ENCODE measurements at places on chromosomes 5 and 9.
A peak's percentile ranks its signal among the peaks of the same experiment; 100 is the strongest.

DNA sequence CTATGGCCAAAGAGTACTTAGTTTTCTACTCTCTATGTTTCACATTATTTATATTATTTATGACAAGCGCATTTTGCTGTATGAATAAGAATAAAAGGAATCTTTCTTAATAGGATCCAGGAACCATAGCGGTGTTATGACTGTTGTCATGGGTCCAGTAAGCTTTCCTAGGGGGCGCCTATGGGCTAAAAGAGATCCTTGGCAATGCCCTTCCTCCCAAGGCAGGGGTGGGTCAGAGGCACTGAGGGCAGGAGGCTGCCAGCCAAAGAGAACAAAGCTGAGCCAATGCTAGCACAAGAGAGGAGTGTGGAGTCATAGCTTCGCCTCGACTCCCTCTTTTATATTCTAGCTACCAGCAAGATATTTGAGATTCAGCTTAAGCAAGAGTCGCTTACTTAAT lies 98.4 kb upstream of the GNAQ start:
- DNase-seq = no peak

GRCh38 chr5:167814828-167815227 lies 476.6 kb upstream of the WWC1 start:
- DNase-seq = no peak

DNA sequence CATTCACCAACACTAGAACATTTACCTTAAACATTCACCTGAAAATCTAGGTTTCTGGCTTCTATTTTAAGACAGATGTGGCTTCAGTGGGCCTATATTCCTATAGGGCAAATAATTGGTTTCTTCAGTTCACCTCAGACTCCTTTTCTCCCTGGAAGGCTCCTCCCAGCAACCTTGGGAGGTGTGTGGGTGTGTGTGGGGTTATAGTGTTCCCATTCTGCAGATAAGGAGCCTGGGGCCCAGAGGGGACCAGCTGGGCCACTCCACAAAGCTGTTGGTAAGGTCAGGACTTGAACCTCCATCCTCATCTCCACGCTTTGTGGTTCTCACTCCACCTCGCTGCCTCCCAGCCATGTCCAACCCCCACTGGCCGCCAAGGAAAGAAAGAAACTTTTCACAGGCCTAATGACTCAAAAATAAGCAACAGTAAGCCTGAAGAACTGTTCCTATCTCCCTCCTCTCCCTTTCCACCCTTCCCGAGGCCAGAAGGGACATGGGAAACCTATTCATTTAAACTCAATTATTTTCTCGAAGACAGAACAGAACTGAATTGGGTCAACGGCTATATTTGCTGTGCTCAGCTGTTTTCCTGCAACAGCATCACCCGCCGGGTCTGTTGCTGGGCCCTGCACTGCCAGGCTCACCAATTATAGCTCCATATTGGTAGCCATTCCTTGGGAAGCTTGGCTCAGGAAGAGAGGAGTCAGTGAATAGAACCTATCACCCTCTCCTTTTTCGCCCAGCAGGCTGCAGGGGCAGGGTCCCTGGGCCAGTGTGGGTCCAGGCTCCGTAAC lies 78.5 kb downstream of the DAB2IP start:
- no peak for DNase-seq

GRCh38 chr5:125357660-125358059 lies 611.2 kb upstream of the ZNF608 start:
- no peak for DNase-seq

- no peak for DNase-seq
Measured at GRCh38 chr5:14787801-14788579, 83.6 kb downstream of the ANKH start.

DNA sequence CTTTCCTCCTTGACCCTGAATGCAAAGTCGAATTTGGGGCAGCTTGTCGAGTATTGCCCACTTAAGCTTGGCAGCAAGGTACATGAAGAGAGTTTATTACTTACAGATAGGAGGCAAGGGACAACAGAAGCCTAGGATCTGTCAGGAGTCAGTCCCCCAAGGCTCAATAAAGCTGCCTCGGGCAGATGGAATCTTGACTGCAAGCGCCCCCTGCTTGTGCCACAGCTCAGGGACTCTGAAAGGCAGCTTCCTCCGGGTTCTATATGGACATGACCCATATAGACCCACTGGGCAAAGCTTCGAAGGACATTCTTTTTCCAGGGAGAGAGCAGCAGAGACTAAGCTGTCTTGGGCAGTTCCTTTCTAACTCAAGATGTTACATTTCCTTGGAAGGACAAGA lies 971.5 kb downstream of the EFNA5 start:
- DNase-seq = no peak

DNA sequence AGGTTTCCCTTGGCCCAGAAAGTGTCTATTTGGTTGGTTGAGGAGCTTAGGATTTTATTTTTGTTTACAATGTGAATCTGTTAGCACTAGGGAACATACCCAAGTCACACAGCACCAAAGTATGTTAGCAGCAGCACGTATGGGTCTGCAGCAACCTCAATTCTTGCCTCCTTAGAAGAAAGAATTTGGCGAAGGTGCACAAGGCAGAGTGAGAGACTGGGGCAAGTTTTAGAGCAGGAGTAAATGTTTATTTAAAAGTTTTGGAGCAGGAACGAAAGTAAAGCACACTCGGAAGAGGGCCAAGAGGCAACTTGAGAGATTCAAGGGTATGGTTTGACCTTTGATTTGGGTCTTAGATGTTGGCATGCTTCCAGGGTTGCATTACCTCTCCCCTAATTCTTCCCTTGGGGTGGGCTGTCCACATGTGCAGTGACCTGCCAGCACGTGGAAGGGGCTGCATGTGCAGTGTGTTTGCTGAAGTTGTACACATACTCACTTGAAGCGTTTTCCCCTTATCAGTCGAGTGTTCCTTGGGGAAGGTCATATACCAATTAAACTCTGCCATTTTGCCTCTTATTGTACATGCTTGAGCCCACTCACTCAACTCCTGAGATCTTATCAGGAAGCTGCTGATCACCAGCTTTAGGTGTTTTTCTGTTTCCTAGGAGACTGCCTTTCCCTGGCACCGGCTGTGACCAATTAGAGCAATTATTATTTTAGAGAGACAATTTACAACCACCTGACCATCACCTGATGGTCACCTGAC lies 64.9 kb upstream of the SHC3 start:
- DNase-seq = no peak

DNA sequence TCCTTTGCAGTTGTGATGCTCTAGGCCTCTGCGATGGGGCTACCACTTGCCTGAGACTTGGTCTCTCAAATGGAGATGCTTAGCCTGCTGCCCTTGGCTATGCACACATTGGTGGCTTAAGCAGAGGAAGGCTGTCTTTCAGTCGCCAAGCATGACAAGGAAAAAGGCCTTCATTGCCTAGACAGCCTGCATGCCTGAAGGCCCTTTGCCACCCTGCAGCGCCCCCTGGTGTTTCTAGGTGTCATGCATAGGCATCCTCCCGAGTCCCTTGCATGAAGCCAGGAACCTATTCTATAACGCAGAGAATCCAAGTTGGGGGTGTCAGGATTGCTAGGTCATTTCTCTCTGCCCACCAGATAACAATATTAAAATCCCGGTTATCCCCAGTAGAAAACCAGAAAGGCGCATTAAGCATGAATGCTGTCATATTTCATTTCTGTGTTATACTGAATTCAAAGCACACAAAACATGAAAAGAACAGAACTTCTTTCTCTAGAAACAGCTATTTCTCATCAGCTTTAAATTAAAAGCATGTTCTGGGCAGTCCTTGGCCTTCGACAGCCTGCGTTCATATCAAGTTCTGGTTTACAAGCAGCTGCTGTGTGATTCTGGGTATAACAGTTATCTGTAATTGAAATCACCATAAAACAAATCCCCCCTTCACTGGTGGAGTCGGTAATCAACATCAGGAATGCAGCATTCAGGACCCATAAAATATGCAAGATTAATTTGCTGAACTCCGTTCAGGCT lies 59.7 kb upstream of the TRPC7 start:
- peak; percentile 70 for DNase-seq

GRCh38 chr5:132961887-132962286 lies 1.5 kb downstream of the AFF4 start:
- DNase-seq = no peak

- DNase-seq = peak; percentile 44
Measured at GRCh38 chr9:122816163-122816867, 12.1 kb downstream of the PDCL start.

- no peak for DNase-seq
Measured at GRCh38 chr9:134440636-134441226, 114.5 kb downstream of the RXRA start.

DNA sequence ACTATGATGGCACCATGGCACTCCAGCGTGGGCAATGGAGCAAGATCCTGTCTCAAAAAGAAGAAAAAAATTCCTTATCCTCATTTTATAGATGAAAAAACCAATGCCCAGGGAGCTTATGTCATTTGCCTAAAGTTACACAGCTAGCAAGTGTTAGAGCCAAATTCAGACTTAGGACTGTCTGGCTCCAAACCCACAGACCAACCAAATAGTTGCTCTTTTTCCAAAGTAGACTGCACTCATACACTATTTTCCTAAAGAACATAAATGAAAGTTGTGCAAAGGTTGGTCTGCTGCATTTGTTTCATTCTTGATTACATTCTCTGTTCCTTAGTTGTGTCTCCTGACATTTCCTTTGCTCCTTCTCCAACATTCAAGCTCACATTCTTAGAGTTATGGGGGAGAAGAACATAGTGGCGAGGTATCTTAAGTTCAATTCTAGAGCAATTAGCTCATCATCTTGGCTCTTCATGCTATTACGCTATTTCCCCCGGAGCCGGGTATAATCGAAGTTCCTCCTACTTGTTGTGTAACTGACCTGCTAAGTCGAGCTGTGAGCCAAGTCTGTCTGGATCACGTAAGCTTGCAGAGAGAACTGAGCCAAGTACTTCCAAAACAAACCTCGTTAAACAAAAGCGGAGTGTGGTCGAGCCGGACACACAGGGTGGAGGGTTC lies 138.3 kb downstream of the RFK start:
- DNase-seq = no peak

GRCh38 chr5:162474239-162474638 lies 406.7 kb downstream of the GABRG2 start:
- DNase-seq = no peak

- no peak for DNase-seq
Measured at GRCh38 chr9:85662573-85662972, 79.2 kb downstream of the AGTPBP1 start.

- no peak for DNase-seq
Measured at GRCh38 chr9:106704056-106704615, 158.8 kb upstream of the ZNF462 start.

DNA sequence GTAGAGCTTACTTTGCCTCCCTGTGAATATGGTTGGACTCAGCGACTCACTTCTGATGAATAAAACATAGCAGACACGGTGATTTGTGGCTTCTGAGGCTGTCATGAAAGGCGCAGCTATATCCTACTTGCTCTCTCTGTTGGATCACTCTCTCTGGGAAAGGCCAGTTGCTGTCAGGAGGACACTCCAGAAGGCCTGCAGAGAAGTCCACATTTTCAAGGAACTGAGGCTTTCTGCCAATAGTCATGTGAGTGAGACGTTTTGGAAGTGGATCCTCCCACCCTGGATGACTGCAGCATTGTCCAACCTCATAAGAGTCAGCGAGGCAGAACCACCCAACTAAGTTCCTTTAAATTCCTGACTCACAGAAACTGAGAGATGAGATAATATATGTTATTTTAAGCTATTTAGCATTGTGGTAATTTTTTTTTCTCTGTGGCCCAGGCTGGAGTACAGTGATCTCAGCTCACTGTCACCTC lies 156.0 kb upstream of the MAST4 start:
- peak; percentile 37 for DNase-seq

GRCh38 chr9:132662152-132662945 lies 7.4 kb downstream of the DDX31 start:
- DNase-seq = no peak

DNA sequence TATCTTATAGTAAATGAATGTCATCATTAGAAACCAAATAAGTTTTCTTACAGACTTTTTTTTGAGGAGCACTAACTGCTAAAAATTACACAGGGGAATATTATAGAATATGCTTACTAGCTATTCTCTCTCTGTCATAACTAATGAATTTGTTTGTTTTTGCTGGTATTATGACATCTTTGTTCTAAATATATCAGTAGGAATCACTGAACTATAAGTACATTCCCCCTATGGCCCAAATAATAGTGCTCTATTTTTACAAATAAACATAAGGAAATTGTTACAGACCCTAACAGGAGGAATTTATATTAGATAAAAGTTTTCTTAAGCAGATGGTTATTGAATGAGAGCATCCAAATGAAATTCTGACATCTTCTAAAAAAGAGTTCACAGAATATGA lies 83.0 kb upstream of the RIOK2 start:
- no peak for DNase-seq

- DNase-seq = no peak
Measured at GRCh38 chr5:118069452-118069851, 918.9 kb downstream of the DTWD2 start.

- no peak for DNase-seq
Measured at GRCh38 chr5:11985993-11986392, 81.7 kb upstream of the CTNND2 start.

DNA sequence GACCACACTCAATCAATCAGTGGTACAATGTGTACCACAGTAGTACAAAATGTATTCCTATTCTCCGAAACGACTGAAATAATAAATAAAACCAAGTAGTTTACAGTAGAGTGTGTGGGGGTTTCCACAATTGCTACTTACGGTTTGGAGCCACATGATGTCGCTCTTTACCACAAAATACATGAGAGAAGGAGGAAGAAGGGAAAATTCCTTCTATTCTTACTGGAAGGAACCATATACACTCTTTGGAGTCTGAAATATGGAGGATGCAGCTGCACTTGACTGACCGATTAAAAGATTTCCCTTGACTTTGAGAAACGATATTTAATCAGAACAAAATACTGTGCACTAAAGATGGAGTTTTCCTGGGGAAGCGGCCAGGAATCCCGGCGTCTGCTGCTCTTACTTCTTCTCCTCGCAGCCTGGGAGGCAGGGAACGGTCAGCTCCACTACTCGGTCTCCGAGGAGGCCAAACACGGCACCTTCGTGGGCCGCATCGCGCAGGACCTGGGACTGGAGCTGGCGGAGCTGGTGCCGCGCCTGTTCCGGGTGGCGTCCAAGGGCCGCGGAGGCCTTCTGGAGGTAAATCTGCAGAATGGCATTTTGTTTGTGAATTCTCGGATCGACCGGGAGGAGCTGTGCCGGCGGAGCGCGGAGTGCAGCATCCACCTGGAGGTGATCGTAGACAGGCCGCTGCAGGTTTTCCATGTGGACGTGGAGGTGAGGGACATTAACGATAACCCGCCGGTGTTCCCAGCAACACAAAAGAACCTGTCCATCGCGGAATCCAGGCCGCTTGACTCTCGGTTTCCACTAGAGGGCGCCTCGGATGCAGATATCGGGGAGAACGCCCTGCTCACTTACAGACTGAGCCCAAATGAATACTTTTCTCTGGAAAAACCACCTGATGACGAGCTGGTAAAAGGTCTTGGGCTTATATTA lies at the start of gene PCDHA4:
Gene PCDHA4 (plus strand): TSS at position 235 of the 942 bp plus-strand sequence.
- no peak for DNase-seq

DNA sequence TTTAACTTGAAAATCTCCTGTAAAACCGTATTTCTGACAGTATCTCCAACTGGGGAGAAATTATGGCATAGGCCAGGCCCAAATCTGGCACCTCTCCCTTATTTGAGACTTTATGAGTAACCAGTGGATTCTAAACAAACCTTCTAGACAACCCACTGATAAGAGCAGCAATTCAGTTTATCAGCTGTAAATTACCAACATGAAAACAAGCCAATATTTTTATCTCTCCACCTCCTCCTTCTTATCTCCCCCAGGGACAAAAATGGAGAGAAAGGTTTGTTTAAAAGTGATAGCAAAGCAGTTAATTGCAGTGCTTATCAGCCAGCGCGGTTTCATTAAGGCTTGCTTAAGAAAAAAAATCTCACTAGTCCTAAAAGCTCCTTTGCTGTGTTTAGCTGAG lies 53.8 kb downstream of the KCNV2 start:
- DNase-seq = no peak

- no peak for DNase-seq
Measured at GRCh38 chr5:65199993-65200675, 281.6 kb downstream of the ADAMTS6 start.

All from activated T-cell treated with anti-CD3 and anti-CD28 coated beads, Interleukin-2, amount 50 U/mL, for 72 hours (primary cell).